CD14-positive monocyte (primary cell): ENCODE measurements at places on chromosomes 7 and 10.

GRCh38 chr7:66557214-66558200 is 71.2 kb upstream of the KCTD7 start:
- peak; percentile 45 for DNase-seq

DNA sequence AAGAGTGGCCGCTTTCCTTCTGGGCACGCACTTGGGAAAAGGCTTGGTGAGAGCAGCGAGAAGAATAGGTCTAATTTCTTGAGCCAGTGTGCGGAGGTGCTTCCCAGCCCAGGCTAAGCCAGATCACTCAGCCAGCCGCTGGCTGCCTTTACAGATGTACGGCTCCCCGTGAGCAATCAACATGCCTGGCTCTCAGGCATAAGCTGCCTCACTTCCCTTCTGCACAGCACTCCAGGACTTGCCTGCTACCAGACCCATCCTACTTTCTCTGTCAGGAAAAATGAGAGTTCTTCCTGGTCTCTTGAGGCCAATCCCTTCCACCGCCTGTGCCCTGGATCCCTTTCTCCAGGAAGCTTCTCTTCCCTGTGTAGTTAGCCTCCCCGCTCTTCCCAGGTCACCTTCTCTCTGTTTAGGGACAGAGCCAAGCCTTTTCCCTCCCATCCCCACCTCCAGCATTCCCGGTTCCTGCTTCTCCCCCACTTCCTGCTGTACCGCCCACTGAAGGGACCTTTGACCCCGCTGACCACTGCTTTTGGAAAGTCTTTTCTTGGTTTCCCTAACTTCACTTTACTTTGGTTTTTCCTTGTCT is 1.1 kb upstream of the ACTR3C start:
- peak; percentile 16 for DNase-seq

DNA sequence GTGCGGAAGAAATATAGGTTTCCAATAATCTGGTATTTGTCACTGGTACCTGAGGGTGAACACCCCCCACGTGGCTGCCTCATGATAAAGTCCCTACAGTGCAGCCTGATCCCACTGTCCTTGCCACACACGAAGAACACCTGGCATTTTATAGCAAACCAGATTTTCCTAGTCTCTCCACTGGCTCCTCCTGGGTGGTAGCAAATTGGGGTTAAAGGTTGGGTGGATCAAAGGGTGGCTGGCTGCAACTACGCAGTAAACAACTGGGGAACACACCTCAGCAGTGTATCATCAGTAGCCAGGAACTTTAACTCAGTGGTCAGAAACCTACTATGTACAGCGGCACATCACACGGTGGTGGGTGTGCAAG is 10.3 kb downstream of the SEPHS1 start:
- DNase-seq: no peak

DNA sequence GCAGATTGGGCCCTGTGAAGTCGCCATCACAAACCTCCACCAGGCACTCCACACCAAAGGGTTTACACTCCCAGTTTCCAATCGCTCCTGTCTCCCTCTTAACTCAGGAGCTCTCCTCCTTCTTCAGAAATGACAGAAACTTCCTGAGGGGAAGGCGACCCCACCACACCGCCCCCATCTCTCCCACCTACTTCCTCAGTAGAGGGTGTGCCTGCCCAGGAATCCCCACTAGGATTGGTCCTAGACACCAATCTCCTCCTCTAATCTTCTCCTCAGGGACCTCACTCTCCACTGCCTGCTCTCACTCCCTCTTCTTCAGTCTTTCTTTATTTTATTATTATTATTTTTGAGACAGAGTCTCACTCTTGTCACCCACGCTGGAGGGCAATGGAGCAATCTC is 5.9 kb upstream of the INSIG1 start:
- DNase-seq: no peak
